Daoy (cell line): ENCODE measurements at places on chromosomes 5 and 9. TPM values are rescaled to one million over a fixed set of nuclear protein-coding genes. Genes with fewer than 3 reads are reported as not detected.

DNA sequence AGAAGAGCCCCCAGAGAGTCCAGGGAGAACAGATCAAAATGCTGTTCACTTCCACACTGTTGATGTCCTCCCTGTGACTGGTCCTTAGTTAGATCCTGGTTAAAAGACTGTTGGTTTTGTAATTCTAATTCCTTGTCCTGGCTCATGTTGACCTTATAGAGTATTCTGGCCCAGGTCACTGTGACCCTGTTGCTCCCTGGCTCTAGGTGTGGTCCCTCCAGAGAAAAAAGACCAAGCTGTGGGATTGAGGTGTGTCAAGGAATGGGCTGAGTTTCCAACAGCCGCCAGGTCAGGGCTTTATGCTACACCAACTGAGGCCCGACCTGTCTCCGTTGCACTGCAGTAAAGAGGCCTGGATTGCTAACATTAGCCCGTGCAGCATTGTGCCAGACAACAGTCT, 241.0 kb upstream of the MSX2 start:
- DNase-seq: no peak

Gene CA9
- 0.42 TPM in 1 of 2 replicates, not detected in the other for total RNA-seq

DNA sequence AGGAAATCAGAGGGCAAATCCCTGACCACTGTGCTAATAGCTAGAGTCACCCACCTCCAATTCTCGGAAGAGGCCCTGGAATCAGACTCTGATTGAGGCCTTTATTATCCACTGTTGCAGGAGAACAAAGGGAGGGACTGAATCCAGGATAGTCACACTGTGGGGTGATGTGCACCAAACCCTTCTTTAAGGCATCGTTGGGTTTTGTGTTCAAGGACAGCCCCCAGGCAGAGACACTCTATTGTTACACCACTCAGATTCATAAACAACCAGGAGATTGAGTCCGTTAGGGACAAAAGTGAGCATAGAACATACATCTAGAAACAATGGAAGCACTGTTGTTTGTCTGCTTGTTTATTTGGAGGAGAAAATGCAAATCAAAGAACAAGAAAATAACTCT, 124.6 kb upstream of the TBCA start:
- DNase-seq: no peak

Gene TEK
- total RNA-seq: 9.3 and 11.3 TPM in 2 replicates

Gene SAPCD2
- 69.8 and 86.6 TPM in 2 replicates for total RNA-seq
